ENCODE measurements at places on chromosomes 11 and 22.

GRCh38 chr11:124800226-124800929 is at the start of gene MSANTD2:
TSS of gene MSANTD2 (minus strand) at chr11:124800406. CDS start at chr11:124800380, 26 bp downstream.
- peak; percentile 79 for DNase-seq

GRCh38 chr11:59611570-59612565 is 3.7 kb downstream of the OSBP start:
- DNase-seq, result peak; percentile 82

DNA sequence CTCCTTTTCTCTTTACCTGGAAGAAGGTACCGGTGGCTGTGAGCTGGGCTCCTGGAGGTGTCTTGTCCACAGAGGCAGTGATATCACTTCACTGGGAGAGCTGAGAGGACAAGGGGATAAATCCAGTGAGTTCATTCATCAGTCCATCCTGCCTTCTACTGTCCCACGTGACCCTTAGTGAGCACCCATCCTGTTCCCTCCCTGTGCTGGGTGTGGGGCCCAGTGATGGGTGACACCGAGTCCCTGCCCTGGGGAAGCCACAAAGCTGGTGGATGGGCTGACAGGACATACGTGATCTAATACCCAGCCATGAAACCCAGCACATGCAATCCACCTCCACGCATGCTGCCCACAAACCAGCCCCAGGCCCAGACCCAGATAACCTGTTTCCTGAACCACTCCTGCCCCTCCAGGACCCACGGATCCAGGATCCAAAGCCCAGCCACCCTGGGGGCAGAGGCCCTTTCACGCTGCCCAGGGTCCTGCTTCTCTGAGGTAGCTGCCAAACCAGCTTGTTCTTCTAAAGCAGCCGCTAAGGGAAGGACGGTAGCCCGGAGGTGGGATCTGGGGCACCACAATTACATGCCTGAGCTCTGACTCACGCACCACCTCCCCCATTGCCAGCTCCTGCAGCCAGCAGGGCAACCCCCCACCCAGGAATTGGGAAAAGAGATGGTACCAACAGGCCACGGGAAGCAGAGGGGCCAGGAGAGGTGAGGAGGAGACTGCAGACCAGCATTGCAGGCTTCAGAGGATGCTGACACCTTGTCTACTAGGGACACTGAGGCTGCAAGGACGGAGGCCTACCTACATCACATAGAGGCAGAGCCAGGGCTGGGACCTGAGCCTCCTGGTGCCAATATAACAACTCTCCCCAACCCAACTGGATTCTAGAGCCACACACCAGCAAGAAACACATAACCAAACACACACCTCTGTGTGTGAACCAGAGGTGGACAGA is 35.2 kb downstream of the GDPD5 start:
- no peak for DNase-seq

- no peak for DNase-seq
These were observed 89.3 kb downstream of the PRR5L start for GRCh38 chr11:36385121-36385970.

GRCh38 chr22:48891688-48892577 is 935.7 kb downstream of the BRD1 start:
- peak; percentile 24 for DNase-seq

DNA sequence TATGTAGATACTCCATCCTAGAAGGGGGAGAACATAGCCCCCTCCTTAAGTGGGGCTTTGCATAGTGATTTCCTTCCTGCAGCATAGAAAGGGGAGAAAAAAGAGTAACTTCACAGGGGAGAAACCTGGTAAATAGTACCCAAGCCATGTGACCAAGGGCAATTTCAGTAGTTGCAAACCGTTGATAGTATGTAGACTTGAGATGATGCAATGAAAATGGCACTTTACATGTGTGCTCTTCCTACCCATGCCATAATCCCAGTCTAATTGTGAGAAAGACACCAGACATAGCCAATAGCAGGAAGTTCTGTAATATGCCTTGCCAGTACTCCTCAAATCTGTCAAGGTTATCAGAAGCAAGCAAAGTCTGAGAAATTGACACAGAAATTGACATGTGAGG is 104.1 kb downstream of the NCAM1 start:
- no peak for DNase-seq

DNA sequence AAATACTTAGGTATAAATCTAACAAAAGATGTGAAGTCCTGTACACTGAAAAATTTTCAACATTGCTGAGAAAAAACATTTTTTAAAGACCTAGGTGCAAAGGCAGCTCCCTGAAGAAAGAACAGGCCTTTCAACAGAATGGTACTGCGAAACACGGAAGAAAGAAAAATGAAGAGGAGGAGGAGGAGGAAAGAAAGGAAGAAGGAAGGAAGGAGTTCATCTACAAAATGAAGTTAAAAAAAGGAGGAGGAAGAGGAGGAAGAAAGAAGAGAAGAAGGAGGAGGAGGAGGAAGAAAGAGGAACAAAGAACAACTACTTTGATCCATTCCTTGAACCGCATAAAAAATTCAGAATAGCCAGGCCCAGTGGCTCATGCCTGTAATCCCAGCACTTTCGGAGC is 29.5 kb downstream of the DGCR2 start:
- no peak for DNase-seq

DNA sequence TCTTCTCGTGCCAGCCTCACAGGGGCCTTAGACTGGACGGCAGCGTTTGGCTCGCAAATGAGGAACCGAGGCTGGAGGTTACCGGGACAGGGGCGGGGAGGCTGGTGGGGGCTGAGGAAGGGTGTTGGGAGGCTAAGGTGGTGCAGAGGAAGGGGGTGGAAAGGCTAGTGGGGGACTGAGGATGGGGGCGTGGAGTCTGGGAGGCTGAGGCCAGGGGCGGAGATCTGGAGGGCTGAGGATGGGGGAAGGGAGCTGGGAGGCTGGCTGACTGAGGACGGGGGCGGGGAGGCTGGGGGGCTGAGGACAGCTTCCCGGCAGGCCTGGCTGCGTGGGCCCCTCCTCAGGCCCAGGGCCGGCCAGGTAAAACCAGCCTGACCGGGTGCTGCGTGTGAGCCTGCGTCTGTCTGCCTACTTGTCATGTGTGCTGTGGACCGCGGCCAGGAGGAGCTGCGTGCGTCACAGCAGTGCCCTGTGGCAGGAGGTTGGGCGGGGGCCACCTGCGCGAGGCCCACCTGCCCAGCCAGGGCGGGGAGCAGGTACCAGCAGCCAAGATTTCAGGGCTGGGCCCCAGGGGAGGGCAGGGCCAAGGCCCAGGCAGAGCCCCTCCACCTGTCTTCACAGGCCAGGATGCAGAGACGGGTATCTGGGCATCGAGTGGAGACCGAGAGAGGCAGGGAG is 9.4 kb upstream of the PIM3 start:
- DNase-seq, result no peak

- no peak for DNase-seq
These were observed 1.4 kb downstream of the TBX1 start for GRCh38 chr22:19761725-19762567.

GRCh38 chr22:32538521-32538920 is 63.9 kb downstream of the FBXO7 start:
- no peak for DNase-seq

- no peak for DNase-seq
These were observed 81.0 kb upstream of the SNX19 start for GRCh38 chr11:130997278-130997677.

DNA sequence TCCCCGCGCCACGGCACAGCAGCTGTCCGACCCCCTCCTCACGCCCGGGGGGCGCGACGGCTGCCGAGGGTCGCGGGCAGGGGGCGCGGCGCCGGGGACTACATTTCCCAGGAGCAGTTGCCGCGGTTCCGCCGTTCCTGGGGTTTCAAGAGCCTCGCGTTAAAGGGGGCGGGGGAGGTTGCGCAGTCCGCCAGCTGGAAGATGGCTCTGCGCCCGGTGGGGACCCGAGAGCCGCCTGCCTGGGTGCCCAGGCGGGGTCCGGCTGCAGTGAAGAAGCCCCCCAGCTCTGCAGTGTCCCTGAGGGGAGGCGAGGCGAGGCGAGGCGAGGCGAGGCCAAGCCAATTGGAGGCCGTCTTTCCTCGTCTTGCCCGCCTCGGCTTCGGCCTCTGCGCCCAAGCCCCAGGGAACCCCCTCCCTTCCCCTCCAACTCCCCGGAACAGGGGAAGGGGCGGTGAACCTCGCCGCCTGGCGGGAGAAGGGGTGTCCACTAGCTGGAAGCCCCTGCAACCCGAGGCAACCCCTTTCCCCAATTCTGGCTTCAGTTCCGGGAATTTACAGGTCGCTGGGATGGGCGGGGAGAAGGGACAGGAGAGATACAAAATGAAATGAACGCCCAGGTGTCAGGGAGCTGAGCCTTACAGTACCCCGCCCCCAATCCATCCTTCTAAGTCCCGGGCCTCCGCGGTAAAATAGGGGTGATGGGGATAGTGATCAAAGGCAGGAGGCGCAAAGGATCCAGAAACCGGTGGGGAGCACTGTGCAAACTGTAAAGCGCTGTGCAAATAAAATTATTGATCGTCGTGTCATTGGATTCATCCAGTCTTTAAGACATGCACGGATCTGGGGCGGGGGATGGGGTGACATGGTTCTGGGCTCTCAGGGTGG is 5.2 kb upstream of the GCAT start:
- no peak for DNase-seq

- no peak for DNase-seq
These were observed 2158.5 kb upstream of the RAG2 start for GRCh38 chr11:38756537-38756936.
